ENCODE measurements at places on chromosomes 1 and 21. TPM values are rescaled to one million over a fixed set of nuclear protein-coding genes. Genes with fewer than 3 reads are reported as not detected.

The LENEP gene
- total RNA-seq: 0.66 TPM

The ETV3L gene
- not detected for total RNA-seq

The DNAJC28 gene
- total RNA-seq: 0.23 TPM

The CD1B gene
- total RNA-seq: not detected

DNA sequence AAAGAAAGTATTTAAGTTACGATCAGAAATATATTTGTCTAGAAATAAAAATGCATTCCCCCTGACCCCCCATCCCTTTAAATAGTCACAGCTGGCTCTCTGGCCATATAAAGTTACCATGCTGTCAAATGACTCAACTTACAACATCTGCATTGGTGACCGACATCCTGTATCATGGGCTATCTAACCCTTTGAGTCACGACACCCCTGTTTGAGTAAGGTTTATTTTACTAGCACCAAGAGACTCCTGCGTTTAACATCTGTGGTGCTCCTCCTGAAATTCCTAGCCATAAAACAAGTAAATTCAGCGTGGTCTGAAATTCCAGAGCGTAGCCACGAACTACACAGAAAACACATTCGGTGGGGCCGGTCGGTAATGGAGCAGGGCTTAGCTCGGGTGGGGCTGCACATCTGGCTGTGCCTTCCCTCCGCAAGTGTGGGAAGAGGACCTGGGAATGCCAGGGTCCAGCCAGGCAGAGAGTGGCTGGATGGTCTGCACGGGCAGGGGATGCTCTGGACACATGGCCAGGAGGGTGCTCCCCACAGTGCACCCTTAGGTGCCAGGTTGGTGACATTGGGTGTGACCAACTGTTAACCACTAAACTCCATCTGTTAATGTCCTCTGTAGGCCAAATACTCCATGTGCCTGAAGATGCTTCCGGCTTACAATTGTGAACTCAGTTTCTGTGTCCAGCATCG is 53.0 kb upstream of the CLDN14 start:
- DNase-seq: no peak
- no peak overlapping the region for H3K27ac ChIP-seq
- H3K36me3 ChIP-seq: no peaks in the 10 kb centered on the region
- H3K4me3 ChIP-seq: no peak overlapping the region
- H3K4me1 ChIP-seq: no peaks in the 10 kb centered on the region
- H3K27me3 ChIP-seq: peaks cover 3% of the 10 kb centered on the region

DNA sequence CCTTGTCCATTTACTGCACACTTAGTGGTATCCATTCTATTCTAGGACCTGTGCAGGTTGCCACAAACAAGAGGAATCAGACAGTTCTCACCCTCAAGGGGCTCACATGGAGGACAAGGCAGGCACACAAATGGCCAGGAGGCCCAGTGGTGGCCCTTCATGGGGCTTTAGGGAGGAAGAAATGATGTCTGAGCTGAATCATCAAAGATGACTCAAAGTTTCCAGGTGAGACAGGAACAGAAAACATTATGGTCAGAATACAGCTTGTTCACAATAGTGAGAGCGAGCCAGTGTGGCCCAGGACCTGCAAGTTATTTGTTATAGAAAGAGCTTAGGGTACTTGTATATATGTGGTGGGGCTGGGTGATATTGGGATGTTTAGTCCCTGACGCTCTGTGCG is 26.4 kb downstream of the SHISAL2A start:
- H3K4me1 ChIP-seq: peaks cover 31% of the 10 kb centered on the region
- no peak overlapping the region for H3K4me3 ChIP-seq
- peaks cover 20% of the 10 kb centered on the region for H3K36me3 ChIP-seq
- peak; percentile 46 for DNase-seq
- peak overlapping the region; percentile 86 for H3K27ac ChIP-seq

GRCh38 chr1:152048416-152049009 is 11.7 kb upstream of the S100A11 start:
- H3K27me3 ChIP-seq: peaks cover 5% of the 10 kb centered on the region
- peak; percentile 61 for DNase-seq
- no peaks in the 10 kb centered on the region for H3K36me3 ChIP-seq
- peaks cover 23% of the 10 kb centered on the region for H3K4me1 ChIP-seq

GRCh38 chr21:46441961-46442498 is 16.7 kb upstream of the DIP2A start:
- H3K27me3 ChIP-seq: no peaks in the 10 kb centered on the region
- peaks cover 29% of the 10 kb centered on the region for H3K36me3 ChIP-seq
- no peak overlapping the region for H3K27ac ChIP-seq
- no peak overlapping the region for H3K4me3 ChIP-seq
- H3K4me1 ChIP-seq: peaks cover 16% of the 10 kb centered on the region

- peaks cover 91% of the 10 kb centered on the region for H3K27me3 ChIP-seq
- H3K36me3 ChIP-seq: no peaks in the 10 kb centered on the region
- no peak overlapping the region for H3K27ac ChIP-seq
- H3K4me3 ChIP-seq: no peak overlapping the region
- no peak for DNase-seq
Measured at GRCh38 chr1:220884109-220884980, 5.1 kb downstream of the HLX start.

- DNase-seq: no peak
- H3K27me3 ChIP-seq: no peaks in the 10 kb centered on the region
- H3K4me3 ChIP-seq: no peak overlapping the region
- H3K27ac ChIP-seq: no peak overlapping the region
- peaks cover 27% of the 10 kb centered on the region for H3K4me1 ChIP-seq
Measured at GRCh38 chr1:11799896-11800295, 5.9 kb downstream of the MTHFR start.

DNA sequence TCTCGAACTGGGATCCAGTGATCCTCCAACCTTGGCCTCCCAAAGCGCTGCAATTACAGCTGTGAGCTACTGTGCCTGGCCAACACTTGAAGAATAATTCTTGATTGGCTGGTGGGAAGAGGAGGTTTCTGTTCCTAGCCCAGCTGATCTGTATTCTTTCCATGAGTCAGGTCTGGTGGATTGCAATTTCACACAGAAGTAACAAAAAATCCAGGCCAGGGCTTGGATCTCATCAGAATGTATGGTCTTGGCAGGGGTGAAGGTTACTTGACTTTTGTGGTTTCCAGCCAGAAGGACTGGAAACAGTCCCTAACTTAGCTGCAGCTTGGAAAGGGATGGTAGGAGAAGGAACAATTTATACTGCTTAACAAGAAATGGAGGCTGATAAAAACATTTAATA is 5.1 kb upstream of the HP1BP3 start:
- no peak overlapping the region for H3K4me3 ChIP-seq
- H3K4me1 ChIP-seq: peaks cover 10% of the 10 kb centered on the region
- no peak overlapping the region for H3K27ac ChIP-seq
- no peaks in the 10 kb centered on the region for H3K27me3 ChIP-seq
- H3K36me3 ChIP-seq: no peaks in the 10 kb centered on the region

- H3K4me1 ChIP-seq: peaks cover 70% of the 10 kb centered on the region
- no peaks in the 10 kb centered on the region for H3K27me3 ChIP-seq
- H3K36me3 ChIP-seq: peaks cover 50% of the 10 kb centered on the region
Measured at GRCh38 chr1:91018006-91018405, 3.8 kb downstream of the ZNF644 start.

GRCh38 chr1:21763236-21763635 is 19.7 kb downstream of the USP48 start:
- DNase-seq: no peak
- H3K27me3 ChIP-seq: no peaks in the 10 kb centered on the region
- H3K36me3 ChIP-seq: peaks cover 3% of the 10 kb centered on the region
- H3K4me1 ChIP-seq: peaks cover 52% of the 10 kb centered on the region
- H3K4me3 ChIP-seq: no peak overlapping the region

DNA sequence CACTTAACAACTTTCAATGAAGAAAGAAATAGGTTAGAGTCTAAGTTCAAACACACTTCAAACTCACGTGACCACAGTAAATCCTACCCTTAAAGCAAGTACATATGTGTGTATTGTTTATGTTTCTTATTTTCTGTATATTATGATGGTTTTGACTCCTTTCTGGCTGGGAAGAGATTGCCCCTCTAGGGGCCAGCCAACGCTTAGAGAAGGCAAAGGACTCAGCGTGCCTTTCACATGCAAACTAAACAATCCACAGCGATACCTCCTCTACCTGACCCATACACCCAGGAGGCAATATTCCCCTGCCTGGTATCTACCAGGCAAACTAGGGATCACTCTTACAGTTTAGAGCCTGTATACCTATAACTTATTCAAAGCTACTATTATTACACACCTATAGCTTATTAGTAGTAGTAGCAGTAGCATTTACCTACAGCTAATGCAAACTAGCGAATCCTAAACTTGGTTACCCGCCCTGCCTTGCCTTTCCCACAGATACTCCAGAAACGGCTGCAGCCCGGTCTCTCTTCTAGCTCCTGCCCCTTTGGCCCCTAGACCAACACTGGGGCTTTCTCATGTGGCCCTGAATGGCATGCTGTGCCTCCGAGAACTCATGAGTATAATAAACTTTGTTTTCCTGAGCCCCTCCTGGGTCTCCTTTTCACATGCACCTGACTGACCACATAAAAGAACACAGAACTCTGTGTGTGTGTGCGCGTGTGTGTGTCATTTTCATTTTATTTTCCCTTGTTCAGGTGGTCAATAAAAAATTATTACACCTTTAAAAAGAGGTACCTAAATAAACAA is 14.0 kb downstream of the NRIP1 start:
- DNase-seq: no peak
- peaks cover 71% of the 10 kb centered on the region for H3K4me1 ChIP-seq
- no peak overlapping the region for H3K27ac ChIP-seq
- H3K4me3 ChIP-seq: peak overlapping the region; percentile 78
- no peaks in the 10 kb centered on the region for H3K27me3 ChIP-seq
